ENCODE measurements at places on chromosomes 3 and 15.

DNA sequence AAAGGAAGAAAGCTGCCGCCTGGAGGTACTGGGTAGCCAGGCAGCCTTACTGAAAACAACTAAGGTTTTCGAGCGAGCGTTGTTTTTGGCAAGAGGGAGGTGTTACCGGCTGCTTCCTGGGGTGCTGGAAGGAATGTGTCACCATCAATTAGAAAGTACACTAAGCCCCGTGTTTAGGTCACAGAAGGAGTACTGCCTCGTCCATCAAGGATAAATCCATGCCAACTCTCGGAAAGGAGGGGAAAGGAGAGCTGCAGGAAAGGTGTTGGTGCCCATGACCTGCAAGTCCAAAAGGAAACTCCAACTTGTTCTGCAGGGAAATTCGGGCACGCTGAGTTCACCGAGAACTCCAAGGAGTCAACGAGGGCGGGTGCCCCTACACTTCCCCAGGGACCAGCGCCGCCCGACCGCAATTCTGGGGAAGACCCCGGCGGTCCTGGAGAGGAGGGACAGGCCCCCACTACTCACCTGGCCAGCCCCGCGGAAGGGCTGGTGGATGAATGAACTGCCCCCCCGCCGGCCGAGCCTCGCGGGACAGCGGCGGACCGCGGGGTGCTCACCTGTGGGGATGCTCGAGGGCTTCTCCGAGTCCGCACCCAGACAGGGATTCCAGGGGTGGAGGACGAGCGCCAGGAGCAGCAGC is 542 bp downstream of the PLOD2 start:
- peak; percentile 56 for DNase-seq

GRCh38 chr3:51280176-51280575 is 104.9 kb upstream of the MANF start:
- DNase-seq = no peak

GRCh38 chr3:61578667-61579367 is 17.4 kb downstream of the PTPRG start:
- DNase-seq = no peak

GRCh38 chr15:25832158-25832557 is 31.0 kb downstream of the ATP10A start:
- DNase-seq = no peak

DNA sequence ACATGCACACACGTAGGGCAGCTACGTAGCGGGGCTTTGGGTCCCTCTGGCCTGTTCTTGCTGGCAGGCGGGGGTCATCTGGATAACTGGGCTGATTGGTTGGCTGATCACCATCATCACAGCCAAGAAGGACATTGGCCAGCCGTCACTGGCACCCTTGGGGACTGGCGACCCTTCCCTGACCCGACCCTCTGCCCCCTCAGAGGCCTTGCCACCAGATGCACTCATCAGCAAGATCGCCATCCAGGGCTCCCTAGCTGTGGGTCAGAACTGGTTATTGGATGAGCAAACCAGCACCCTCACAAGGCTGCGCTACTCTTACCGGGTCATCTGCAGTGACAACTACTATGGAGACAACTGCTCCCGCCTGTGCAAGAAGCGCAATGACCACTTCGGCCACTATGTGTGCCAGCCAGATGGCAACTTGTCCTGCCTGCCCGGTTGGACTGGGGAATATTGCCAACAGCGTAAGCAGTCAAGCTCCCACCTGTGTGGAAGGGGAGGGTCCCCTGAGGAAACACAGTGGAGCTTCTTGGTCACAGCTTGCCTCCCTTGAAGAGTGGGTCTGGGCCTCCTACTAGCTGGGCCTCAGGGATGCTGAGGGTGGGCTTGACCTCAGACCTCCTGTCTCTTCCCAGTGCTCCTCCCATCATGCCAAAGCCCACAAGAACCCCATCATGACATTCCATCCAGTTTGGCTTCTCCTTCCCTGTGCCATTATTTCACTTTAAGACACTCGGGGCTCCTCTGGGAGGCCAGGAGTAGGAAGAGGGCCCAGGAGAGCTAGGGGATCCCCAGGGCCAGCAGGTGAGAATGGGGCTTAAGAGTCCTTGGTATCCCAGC is 2.4 kb downstream of the DLL4 start:
- no peak for DNase-seq

DNA sequence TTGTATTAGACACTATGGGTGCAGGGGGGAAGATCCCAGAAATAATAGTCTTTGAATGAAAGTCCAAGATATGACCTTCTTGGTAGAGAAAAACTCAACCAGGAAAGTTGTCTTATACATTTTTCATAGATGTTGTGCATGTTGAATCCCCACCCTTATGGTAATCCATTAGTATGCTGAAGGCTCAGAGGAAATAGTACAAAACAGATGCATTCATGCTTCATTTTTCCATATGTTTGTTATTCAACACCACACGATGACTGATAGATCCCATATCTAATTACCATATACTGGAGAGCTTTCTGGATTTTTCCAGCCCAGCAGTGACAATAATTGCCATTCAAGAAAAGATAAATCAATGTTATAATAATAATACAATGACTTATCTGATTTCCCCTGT is 487.4 kb downstream of the FGF12 start:
- DNase-seq = no peak

DNA sequence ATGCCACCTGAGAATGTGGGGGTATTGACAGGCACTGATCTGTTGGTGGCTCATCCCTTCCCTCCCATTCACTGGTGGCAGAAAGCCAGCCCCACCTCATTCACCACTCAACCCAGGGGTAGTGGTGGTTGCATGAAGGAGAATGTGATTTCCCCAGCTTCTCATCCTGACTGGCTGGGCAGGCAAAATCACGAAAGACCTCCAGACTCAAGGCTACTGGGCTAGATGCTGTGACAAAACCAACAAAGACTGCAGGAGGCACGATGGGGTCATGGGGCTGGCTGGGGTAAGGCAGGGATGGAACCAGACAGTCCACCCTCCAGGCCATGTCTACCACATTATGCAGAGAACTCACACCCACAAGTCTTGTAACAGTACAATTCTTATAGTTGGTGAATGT is 33.9 kb downstream of the FSTL1 start:
- DNase-seq = peak; percentile 67

DNA sequence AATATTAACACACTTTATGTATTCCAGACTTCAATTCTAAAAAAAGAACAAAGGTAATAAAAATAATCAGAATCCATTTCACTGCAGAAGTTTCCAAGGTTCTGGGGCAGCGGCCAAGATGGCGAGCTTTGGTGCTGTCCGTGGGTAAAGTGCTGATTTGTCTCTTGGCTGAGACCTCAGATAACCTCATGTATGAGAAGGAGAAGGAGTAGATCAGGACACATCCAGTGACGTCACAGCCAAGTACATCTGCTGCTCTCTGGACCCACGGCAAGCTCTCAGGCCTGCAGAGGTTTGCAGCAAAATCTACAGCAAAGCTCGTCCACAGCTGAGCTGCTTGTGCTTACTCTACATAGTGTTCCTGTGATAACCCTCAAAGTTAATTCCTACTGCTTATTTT is 165.7 kb downstream of the MAGI1 start:
- DNase-seq = no peak

DNA sequence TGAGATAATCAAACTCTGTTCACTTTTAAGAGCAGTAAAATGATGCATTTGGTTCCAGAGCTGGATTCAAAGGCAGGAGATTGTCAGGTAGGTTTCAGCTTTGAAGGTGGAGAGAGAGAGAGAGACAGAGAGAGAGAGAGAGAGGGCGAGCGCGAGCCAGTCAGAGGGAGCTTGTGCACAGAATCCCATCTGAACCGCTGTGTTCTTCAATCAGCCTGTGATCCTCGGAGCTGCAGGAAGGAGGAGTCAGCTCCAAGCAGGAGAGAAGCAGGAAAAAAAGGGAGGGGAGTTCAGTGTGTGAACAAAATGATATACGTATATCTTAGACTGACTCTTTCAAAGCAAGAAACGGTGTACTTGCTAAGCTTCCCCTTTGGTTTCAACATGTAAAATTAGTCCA is at the start of gene GPR149:
GPR149 (minus strand) TSS at position 177 of the 400 bp plus-strand sequence. CDS start 575 bp downstream, outside the sequence.
- no peak for DNase-seq

DNA sequence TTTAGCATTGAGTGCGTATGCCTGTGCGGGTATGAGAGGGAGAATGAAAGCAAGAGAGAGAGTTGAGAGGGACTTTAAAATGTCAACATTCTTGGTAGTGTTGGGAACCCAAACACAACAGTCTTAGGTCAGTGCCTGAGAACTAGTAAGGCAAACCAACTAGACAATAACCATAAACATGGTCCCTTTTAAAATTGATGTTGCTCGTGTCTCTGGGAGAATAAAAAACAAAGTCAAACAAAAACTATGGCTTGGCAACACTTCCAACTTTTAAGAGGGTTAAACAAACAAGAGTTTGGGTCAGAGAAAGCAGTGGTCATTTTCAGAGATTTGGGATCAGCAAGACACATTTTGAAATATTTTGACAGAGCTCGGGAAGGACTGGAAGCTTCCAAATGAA is 146.7 kb upstream of the THBS1 start:
- DNase-seq = no peak

- no peak for DNase-seq
These were observed 83.8 kb downstream of the PRICKLE2 start for GRCh38 chr3:64141476-64141875.

- peak; percentile 96 for DNase-seq
These were observed 36.4 kb upstream of the TRIM71 start for GRCh38 chr3:32781211-32781968.

GRCh38 chr3:130834476-130834875 is 59.4 kb upstream of the ATP2C1 start:
- no peak for DNase-seq

DNA sequence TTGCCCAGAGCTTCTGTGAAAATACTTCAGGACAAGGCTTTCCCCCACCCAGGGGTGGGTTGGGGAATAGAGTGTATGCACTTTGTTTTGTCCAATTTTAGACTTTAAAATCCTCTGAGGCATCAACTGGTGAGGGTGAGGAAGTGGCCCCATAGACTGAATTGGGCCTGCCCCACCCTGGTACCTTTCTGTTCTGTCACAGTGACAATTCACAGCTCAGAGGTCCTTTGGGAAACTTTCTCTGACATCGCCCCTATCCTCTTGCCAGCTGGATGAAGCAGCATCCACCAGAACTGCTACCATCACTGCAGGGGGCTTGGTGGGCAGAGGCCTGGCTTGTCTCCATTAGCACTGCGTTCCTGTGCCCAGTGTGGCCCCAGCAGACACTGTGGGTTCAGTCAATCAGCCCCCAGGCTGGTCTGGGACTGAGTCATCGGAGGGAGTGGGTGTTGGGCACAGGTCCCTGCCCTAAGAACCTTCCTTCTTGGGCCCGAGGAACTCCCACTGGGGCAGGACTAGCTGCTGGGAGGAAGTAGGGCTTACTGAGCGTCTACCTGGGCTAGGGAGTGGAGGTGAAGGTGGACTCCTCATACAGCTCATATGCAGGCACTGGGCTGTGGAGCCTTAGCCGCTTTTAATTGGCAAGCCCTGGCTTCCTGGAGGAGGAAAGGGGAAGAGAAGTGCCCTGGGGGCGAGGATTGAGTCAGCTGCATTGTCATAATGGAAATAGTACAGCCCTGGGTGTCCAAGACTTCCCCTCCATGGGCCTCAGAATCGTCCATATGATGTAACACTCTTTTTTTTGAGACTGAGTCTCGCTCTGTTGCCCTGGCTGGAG is 1.5 kb upstream of the PPM1M start:
- DNase-seq = no peak

- no peak for DNase-seq
These were observed 17.3 kb downstream of the GJD2 start for GRCh38 chr15:34737477-34737876.

Data from HuH-7 (cell line).